H4 (cell line): ENCODE measurements at places on chromosomes 16 and 17.

- no peak for DNase-seq
Observed at GRCh38 chr16:48161906-48162305, 6.1 kb upstream of the ABCC12 start.

GRCh38 chr16:82044585-82044911 lies 9.5 kb downstream of the HSD17B2 start:
- no peak for DNase-seq

DNA sequence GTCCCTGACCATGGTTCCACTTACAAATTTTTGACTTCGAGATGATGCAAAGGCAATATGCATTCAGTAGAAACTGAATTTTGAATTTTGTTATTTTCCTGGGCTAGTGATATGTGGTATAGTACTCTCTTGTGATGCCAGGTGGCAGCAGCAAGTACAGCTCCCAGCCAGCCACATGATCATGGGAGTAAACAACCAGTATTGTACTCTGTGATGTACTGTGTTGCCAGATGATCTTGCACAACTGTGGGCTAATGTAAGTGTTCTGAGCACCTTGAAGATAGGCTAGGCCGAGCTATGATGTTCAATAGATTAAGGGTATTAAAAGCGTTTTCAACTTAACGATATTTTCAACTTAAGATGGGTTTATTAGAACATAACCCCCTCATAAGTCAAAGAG lies 250.8 kb downstream of the STX8 start:
- DNase-seq: peak; percentile 23

GRCh38 chr16:4260360-4260759 lies 12.5 kb downstream of the TFAP4 start:
- no peak for DNase-seq

DNA sequence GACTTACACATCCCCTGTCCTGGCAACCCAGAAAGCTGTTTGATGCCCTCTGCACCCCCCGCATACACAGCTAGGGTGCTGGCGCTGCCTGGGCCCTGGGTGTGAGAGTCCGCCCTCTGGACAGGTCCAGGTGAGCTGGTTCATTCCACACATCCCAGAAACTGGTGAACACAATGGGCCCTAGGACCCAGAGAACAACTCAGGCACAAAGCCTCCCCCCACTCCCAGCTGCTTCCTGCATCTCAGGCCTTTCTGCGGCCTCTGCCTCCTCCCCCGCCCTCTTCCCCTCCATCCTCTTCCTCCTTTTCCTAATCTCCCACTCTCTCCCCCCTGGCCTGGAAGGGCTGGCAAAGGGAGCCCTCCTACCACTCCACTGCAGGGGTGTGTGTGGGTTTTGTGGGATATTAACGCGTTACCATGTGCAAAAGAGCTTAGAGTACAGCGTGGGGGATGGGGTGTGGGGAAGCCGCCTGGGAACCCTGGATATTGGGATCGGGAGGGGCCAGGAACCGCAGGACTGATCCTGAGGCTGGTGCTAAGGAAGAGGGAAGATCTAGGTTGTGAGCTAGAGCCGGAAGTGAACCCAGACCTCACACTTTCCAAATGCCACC lies 1.6 kb upstream of the PPP1R9B start:
- DNase-seq: peak; percentile 96

- DNase-seq: no peak
Observed at GRCh38 chr17:795721-796120, 13.6 kb downstream of the MRM3 start.

DNA sequence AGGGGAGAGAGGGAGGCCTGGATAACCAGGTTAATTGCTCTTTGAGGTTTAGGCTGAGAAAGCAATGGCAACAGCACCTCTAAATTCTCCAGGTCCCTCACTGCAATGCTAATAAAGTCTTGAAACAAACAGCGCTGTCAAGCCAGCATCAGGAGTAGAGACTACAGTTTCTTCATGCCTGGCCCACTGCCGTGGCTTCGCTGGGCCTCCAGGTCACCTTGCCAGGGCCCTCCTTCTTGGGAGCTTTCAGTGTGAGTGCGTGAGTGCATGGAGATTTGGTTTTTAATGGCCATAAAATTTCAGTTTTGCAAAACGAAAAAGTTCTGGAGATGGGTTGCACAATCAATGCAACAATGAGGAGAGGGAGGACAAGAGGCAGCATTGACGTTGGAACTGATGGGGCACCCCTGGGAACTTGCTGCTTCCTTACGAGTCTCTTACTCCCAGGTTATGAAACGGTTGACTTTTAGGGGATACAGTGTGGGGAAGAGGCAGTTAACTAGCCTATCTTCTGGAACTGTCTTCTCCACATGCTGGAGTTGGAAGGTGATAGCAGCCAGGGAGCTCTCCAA lies 229.4 kb downstream of the XYLT1 start:
- DNase-seq: no peak

DNA sequence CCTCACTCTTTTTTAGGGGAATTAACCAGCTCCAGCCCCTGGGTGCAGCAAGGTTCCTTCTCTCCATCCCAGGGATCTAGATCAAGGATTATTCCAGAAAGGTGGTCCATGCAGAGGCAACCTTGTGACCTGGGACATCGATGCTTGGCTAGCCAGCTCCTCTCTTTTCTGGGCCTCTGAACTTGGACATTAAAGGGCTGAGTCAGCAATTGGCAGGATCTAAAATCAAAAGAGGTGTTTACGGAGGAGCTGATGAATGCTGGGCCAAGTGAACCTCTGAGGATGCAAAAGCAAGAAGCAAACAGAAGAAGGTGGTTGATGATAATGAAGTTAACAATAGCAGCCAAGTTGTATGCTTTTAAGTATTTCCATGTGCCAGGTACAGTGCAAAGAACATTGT lies 207.0 kb downstream of the MAF start:
- no peak for DNase-seq

GRCh38 chr17:5869041-5869745 lies 201.0 kb upstream of the WSCD1 start:
- no peak for DNase-seq
